ENCODE measurements at places on chromosomes 7 and 10.

- DNase-seq = no peak
These were observed 726.8 kb downstream of the GRM8 start for GRCh38 chr7:126525906-126526305.

- no peak for DNase-seq
These were observed 8.3 kb upstream of the DLX6 start for GRCh38 chr7:96996958-96997511.

DNA sequence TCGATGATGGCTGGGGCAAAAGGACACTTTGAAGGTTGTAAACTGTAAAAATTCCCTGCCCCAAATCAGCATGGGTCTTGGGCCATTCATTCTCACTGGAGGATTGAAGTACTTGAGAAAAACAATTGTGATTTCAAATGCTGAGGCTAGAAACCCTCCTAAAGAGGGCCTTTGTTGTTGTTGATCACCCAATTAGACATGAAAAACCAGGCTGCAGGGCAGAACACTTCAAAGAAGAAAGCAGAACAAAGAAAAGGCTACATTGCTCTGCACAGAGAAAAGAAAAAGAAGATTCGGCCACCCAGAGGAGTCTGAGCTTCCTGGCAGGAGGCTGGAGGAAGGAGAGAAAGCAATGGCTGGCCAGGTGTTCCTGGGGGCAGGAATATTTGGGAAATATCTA is 143.1 kb downstream of the NPY start:
- peak; percentile 63 for DNase-seq

GRCh38 chr7:33698041-33698440 is 207.3 kb upstream of the BMPER start:
- DNase-seq = no peak
